Activated B cell treated with CpG ODN at 0.5 μM for 24 hours (primary cell): ENCODE measurements at places on chromosomes 5 and 9.

DNA sequence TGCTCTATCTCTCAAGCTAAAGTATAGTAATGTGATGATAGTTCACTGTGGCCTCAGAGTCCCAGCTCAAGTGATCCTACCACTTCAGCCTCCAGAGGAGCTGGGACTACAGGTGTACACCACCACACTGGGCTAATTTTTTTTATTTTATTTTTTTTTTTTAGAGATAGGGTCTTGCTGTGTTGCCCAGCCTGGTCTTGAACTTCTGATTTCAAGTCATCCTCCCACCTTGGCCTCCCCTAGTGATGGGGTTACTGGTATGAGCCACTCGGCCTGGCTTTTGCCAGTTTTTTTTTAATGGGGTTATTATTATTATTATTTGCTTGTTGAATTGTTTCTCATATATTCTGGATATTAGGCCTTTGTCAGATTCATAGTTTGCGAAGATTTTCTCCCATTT, 13.2 kb downstream of the FAF2 start:
- no peak for DNase-seq

DNA sequence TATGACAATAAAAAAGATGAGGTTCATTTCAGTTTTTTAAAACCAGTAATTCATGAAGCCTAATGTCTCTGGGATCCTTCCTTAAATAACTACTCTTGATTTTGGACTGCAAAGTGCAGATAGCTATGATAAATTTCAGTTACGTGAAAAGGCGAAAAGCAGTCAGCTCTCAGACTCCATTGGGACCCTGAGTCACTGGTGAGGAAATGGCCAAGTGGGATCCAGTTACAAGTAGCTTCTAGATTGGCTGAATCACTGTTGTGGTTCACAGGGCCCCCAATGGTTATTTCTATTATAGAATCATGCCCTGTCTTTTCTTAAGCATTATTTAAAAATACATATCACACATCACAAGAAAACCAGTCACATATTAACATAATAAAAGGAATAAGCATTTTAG, 31.1 kb upstream of the PPP3R2 start:
- DNase-seq, result no peak

GRCh38 chr5:149938279-149938678, 6.3 kb downstream of the PDE6A start:
- DNase-seq, result no peak

DNA sequence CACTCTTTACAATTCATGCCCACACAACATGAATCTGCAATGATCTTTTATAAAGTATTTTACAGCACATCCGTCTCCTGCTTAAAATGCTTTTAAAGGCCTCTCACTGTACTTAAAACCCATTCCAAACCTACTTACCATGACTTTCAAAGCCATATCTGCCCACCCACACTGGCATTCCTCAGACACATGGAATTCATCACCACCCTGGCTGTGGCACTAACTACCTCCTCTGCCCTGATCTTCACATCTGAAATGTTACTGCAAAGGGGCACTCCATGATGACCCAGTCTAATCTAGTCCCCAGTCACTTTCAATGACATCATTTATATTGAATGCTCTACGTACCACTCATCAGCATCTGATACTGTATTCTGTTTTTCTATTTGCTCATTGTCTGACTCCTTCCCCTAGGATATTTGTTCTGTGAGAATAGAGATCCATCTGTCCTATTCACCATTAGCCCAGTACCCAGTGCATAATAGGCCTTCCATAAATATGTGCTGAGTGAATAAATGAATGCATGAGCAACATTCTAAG, 193.2 kb upstream of the KIF2A start:
- DNase-seq, result no peak

GRCh38 chr5:142119051-142119625, 10.6 kb downstream of the NDFIP1 start:
- no peak for DNase-seq

DNA sequence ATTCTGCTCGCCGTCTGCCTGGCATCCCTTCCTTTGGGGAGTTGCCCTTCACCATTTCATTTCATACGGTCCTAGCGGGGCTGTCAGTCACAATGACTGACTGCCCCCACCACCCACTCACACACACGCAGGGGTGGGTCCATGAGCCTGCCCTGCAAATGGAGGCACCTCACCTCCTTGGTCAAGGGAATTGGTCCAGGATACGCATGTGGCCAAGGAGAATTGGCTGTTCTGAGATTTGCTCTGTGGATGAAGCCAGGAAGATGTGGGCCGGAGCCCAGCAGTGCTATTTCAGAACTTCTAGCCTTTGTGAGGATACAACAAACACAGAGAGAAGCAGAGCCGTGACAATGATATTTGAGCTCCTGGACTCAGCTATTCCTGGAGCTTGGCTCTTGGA, 17.0 kb downstream of the C1QTNF2 start:
- no peak for DNase-seq

DNA sequence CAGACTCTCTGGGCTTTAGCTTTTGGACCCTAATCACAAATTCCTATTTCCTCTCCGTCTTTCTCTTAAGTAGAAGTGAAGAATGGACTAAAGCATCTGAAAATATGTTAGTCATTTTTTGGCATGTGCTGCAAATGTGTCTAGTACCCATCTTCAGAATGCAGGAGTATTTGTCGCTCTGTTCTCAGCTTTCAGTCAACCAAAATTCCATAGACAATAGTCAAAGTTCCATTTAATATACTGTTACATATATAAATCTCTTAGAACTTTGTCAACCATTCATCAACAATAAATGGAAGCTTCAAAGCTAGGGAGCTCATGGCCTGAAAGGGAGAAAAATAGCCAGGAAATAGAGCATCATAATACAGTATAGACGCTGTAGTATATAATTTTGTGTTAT, 509.4 kb downstream of the BNC2 start:
- no peak for DNase-seq

GRCh38 chr5:124239572-124239971, 506.9 kb downstream of the ZNF608 start:
- DNase-seq, result no peak

DNA sequence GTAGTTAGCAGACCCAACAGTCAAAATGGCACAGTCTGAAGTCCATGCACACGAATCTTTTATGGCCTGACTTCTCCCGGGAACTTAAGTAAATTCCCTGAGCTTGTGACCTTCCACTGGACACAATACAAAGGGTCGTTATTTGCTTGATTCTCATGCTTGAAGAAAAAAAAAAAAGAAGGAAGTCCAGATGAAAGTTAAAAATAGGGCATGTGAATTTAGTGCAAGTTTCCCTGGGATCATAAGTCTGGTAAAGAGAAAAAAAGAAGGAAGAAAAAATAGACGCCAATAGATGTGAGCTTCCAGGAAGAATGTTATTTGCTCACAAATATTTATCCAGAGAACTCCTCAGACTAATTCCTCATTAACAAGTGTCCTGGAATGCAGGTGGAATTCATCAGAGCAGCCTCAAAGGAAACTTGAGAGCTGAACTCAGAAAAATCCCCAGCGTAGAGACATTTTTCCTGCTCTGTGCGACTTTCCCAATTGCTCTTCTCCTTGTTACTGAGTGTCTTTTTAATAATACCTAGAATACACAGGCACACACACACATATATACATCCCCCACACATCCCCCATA, 616.3 kb downstream of the EBF1 start:
- DNase-seq, result no peak

- no peak for DNase-seq
These were observed 824.4 kb upstream of the TYRP1 start for GRCh38 chr9:11868795-11869194.

- no peak for DNase-seq
These were observed 51.6 kb upstream of the CDKN2AIPNL start for GRCh38 chr5:134463176-134463720.
